ENCODE measurements at places on chromosomes 5 and 9.

GRCh38 chr9:72346333-72346732 is 18.7 kb downstream of the ZFAND5 start:
- no peak for DNase-seq

- DNase-seq: peak; percentile 35
These were observed 216.3 kb downstream of the TTLL11 start for GRCh38 chr9:121876658-121877271.

DNA sequence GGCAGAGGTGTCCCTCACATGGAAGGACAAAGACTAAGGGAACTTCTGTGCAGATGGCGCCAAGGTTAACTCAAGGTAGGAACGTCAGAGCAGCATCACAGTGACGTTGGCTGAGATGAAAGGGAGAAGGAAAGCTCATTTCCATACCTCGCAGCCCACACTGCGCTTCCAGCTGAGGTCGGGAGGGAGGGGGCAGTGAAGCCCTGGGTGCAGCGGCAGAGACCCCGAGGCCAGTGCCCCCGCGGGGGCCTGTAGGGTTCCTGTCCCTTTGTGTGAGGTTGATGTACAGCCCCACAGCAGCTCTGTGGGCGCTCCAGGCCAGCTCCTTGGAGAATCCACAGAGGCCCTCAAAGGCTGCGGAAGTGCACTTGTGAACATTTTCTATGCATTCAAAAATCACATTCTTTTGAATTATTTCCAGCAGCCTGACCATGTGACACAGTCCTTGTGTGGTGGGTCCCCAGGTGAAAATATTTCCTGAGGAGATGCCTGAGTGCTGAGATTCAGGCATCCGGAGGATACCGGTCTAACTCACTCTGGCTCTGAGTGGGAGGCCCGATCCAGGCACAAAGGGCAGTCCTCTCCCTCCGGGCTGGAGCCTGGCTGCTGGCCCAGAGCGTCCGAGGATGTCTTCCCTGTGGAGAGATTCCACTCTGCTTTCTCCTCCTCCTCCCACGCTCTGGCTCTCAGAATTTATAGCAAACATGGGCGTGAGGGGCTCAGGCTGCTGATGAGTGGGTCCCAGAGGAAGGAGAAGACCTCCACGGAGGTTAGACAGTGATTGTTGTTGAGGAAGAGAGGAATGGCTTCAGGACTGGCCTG is 150.7 kb downstream of the ICE1 start:
- no peak for DNase-seq

DNA sequence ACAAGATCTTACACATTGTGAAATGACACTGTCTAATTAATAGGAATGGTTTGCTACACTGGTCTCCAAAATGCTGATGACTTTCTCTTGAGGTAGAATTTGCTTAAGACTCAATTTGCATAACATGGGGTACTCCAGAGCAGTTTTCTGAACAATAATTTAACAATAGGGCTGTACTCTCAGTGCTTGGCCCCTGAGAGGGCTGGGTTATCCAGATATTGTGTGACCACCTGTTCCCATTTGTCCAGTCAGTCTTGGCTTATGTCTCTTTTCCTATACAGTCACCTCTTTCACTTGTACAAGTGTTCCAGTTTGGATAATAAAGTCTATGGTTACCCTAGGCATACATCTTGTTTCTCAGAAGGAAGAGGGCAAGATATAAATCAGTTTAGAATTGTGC is 17.9 kb downstream of the ZSWIM6 start:
- no peak for DNase-seq

- no peak for DNase-seq
These were observed 122.2 kb upstream of the TBCA start for GRCh38 chr5:77898385-77898784.

DNA sequence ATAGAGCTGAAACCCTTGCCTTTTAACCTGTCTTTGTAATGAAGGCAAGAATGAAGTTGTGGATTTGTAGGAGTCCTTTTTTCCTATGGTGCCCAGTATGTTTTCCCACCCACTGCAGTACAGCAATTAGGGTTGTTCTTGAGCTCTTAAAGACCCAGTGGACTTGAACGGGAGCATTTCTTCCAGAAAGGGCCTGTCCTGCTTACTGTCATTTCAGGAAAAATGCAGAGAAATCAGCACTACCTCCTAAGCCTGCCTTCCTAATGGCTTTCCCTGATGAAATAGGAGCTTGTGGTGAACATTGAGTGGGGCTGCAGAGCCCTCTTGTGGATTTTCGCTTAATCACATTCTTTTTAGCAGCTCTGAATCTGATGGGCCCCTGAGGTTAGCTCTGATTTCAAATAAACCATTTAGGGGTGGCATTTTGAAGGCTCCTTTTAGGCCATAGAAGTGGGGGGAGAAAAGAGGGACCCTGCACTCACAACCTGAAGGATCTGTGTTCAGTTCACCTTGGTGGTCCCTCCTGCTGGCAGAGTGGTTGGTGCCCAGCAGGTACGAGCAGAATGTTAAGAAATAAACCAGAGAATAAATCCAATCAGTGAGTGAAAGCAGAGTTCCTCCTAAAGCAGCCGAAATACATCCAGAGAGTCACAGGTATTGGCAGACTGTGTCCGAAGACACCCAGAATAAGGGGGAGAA is 188.0 kb upstream of the KLF9 start:
- no peak for DNase-seq

GRCh38 chr5:116358911-116359418 is 215.7 kb downstream of the SEMA6A start:
- no peak for DNase-seq
